SK-N-SH treated with all-trans-retinoic acid at 6 μM for 48 hours (cell line): ENCODE measurements at places on chromosomes 4 and X.

- no peak for ATAC-seq
These were observed 451.7 kb upstream of the PITX2 start for GRCh38 chr4:111074523-111075114.

DNA sequence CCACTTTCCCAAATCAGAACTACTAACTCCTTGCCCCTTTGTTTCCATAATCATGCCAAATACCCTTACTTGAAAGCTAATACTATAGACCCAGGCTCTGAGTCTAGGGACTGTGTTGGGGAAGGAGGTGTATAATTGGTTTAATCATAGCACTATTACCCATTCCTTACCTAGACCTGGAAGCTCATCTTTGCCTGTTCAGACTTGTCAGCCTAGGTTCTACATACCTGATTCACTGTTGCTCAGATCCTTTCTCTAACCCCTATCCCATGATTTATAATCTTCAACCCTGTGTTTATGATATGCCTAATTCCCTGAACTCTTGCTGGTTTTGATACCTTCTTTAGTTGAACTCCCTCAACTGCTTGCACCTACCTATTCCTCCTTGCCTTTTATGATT, 123.1 kb upstream of the GRIA3 start:
- ATAC-seq, result no peak

- no peak for ATAC-seq
These were observed 76.3 kb upstream of the STIM2 start for GRCh38 chr4:26784207-26784865.

GRCh38 chrX:150205011-150205410, 158.1 kb upstream of the MAMLD1 start:
- ATAC-seq, result no peak

DNA sequence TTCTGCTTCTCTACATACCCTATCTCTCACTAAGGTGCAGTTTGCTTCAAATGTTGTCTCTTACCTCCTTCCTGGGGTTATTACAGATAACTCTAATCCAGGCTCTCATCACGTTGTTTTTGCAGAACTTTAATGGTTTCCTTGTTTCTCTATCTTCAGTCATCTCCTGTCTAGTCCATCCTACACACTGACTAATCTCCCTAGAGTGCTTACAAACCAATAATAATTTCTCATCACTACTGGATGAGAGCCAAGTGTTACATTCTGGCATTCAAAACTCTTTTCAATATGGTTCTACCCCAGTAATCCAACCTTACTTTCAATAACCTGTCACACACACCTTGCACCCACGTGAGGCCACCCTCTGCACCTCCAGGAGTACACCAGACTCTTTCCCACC, 86.1 kb downstream of the SYNPO2 start:
- no peak for ATAC-seq

DNA sequence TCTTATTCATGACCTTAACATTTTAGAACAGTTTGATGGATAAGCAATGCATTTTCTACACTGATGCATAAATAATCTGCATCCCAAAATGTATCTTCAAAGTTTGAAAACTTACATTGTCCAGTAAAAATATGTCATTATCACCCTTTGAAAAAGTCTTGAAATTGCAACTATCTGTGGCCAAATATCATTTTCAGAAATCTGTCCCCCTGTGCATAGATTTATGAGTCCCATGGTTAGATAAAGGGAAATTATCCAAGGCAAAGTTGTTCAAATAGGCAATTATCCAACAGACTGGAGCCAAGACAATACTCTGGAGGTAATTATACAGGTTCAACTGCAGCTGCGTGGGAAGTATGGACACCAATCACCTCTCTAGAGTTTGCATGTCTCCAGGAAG, 182.5 kb upstream of the INTU start:
- ATAC-seq, result no peak

DNA sequence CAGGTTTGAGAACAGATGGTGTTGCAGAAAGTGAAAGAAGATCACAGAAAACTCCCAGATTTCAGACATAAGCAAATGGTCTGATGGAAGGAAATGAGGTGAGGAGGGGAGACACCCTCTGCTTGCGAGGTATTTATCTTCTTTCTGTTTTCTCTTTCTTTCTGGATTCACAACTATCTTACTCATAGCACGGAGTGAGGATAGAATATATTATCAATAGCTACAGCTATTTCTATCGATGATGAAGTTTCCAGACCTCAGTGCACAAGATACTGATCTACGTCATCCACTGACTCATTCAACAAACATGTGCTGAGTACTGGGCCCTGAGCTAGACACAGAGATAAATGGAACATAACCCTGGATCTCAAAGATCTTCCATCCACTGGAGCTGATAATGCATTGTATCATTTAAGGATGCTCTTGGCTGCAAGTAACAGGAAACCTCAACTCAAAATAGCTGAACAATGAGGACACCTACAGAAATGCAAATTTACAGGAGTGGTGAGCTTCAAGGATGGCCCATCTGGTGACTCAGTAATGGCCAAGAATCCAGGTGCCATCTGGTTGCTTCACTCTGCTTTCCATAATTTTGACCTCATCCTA, 21.2 kb downstream of the SLC2A9 start:
- no peak for ATAC-seq

DNA sequence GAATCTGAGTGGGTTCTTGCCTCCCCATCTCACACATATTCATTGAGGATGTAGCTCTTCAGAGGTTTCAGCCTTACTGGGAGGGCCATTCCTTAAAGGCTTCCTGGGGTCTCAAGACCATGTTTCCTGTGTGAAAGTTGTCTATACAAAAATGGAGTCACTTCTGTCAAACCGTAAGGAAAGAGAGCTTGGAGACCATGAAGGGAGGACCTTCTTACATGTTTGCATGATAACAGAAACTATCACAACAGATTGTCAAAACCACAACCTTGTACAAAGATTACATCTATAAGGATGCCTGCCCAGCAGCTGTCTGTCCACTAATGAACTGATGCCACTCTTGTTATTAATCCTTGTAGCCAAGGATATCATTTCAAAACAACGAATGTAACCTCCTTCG, 139.3 kb downstream of the PDE5A start:
- ATAC-seq, result no peak

GRCh38 chr4:101790521-101791181, at the start of gene BANK1:
BANK1 (plus strand) TSS chr4:101790730; CDS start chr4:101790881, 151 bp downstream.
- no peak for ATAC-seq
